Right cardiac atrium (tissue), 5 donors: ENCODE measurements at places on chromosomes 1 and 21. TPM values are rescaled to one million over a fixed set of nuclear protein-coding genes. Genes with fewer than 3 reads are reported as not detected.

DNA sequence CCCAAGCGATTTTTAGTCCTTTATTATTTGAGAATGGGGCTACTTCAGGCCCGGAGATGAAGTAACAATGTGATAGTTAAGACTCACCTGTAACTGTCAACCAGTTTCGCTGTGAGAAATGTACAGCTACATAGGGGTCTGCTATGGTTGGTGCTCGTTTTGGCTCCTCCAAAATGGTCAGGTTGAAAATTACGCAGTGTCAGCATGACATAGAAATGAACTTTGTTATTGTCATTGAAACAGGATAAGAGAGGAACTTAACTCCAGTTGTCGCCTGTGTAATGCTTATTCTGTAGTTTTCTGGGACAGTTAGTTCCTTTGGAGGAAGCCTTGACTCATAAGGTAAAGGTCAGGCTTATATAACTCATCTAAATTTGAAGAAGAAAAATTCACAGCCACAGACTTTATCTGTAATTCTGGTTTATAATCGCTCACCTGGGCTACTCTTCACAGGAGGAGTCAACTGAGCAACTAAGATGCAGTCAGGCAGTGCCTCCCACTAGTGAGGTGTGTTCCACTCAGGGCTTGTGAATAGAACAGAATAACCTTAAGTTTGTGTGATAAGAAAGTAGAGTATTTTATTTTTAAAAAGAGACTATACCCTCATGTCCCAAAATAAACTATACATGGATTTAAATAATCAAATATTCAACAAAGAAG is 130.9 kb downstream of the CD247 start:
- no peak for DNase-seq

The OR6N1 gene
- total RNA-seq: not detected

GRCh38 chr1:17553975-17554700 is 14.6 kb downstream of the ARHGEF10L start:
- DNase-seq: no peak

The LCE3D gene
- total RNA-seq: not detected

GRCh38 chr1:182791281-182792179 is 2.0 kb downstream of the NPL start:
- DNase-seq: no peak
